ENCODE measurements at places on chromosomes 13 and 19.

DNA sequence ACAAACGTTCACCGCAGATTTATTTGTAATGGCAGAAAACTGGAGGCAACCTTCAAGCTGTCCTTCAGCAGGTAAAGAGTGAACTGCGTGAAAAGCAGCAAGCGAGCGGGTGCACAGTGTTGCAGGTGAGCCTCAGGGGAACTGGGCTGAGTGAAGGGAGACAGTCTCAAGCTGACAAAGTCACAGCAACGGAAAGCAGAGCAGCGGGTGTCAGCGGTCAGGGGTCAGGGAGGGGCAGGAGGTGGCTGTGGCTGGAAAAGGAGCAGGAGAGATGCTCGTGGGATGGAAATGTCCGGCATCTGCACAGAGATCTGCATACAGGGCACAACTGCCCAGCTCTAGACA is 8.5 kb upstream of the RASA3 start:
- no peak for DNase-seq

DNA sequence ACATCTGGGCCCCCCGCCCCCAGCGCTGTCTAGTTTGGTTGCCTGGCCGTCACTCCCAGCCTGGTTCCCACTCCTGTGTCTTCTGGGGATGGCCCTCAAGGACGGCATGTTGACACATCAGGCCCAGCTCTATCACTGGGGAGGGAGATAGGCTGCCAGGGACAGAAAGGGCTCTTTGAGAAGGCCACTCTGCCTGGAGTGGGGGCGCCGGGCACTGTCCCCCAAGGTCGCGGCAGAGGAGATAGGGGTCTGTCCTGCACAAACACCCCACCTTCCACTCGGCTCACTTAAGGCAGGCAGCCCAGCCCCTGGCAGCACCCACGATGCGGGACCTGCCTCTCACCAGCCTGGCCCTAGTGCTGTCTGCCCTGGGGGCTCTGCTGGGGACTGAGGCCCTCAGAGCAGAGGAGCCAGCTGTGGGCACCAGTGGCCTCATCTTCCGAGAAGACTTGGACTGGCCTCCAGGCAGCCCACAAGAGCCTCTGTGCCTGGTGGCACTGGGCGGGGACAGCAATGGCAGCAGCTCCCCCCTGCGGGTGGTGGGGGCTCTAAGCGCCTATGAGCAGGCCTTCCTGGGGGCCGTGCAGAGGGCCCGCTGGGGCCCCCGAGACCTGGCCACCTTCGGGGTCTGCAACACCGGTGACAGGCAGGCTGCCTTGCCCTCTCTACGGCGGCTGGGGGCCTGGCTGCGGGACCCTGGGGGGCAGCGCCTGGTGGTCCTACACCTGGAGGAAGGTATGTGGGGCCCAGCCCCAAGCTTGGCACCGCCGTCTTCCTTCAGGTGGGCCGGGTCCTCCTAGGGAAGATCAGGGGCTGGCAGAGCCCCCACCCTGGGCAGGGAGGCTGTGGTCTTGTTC is at the start of gene AMH:
TSS of gene AMH (plus strand) at position 314 of the 857 bp plus-strand sequence. CDS start at position 324, 10 bp downstream.
- DNase-seq = no peak

- no peak for DNase-seq
These were observed 3.4 kb downstream of the PVR start for GRCh38 chr19:44647144-44647543.

GRCh38 chr13:106028911-106029310 is 506.6 kb downstream of the EFNB2 start:
- DNase-seq = no peak

DNA sequence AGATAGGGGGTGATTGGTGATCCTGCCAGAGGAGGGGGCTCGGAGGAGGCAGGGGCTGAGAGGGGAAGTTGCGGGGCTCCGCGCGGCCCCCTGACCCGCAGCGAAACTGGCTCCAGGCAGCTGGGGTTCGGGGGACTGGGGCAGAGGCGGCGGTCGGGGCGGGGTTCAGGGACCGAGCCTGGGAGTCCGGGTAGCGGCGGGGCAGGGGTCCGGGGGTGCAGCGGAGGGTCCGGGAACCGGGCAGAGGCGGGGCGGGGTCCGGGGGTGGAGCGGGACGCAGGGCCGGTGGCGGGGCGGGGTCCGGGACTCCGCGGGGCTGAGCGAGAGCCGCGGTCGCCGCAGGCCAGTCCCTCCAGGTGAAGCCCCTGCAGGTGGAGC is 1.2 kb downstream of the MADCAM1 start:
- no peak for DNase-seq
